CD8-positive, alpha-beta memory T cell (primary cell): ENCODE measurements at places on chromosomes 1 and 21.

- no peak overlapping the region for H3K27ac ChIP-seq
- H3K27me3 ChIP-seq, result no peaks in the 10 kb centered on the region
- peaks cover 3% of the 10 kb centered on the region for H3K4me1 ChIP-seq
- no peak overlapping the region for H3K4me3 ChIP-seq
Measured at GRCh38 chr1:8913457-8913856, 32.2 kb upstream of the CA6 start.

GRCh38 chr1:50275566-50275965, 147.7 kb downstream of the DMRTA2 start:
- no peaks in the 10 kb centered on the region for H3K4me1 ChIP-seq
- peaks cover 3% of the 10 kb centered on the region for H3K27me3 ChIP-seq
- no peaks in the 10 kb centered on the region for H3K36me3 ChIP-seq

GRCh38 chr1:185319139-185319475, 2.1 kb upstream of the IVNS1ABP start:
- H3K27ac ChIP-seq, result no peak overlapping the region
- DNase-seq, result no peak
- H3K27me3 ChIP-seq, result no peaks in the 10 kb centered on the region
- no peaks in the 10 kb centered on the region for H3K36me3 ChIP-seq

- peaks cover 18% of the 10 kb centered on the region for H3K27me3 ChIP-seq
- no peak overlapping the region for H3K4me3 ChIP-seq
- no peaks in the 10 kb centered on the region for H3K36me3 ChIP-seq
- no peak overlapping the region for H3K27ac ChIP-seq
- DNase-seq, result no peak
Measured at GRCh38 chr1:2446394-2446793, 29.7 kb upstream of the PLCH2 start.

DNA sequence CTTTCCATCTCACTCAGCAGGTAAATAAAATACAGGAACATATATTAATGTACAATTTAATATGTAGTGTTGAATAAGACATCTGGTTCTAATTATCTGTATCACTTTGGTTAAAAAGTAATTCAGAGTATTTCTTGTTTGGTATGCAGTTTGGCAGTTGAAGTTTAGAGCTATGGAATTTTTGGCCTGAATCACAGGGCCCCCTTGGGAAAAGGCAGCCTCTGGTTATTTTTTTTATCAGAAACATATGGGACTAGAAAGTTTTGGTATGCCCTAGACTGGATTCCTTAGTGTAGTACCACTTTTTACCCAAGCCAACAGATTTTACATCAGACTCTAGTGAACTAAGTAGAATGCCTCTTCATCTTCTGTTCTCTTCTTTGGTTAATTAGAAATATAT, 26.4 kb downstream of the CNST start:
- no peak overlapping the region for H3K27ac ChIP-seq
- H3K4me1 ChIP-seq, result peaks cover 14% of the 10 kb centered on the region
- H3K27me3 ChIP-seq, result no peaks in the 10 kb centered on the region
- DNase-seq, result no peak
- H3K4me3 ChIP-seq, result no peak overlapping the region
- peaks cover 20% of the 10 kb centered on the region for H3K36me3 ChIP-seq

GRCh38 chr1:222618001-222618879, at the start of gene MIA3:
TSS of gene MIA3 (plus strand) at chr1:222618097. CDS start at chr1:222618111, 14 bp downstream.
- H3K27me3 ChIP-seq, result no peaks in the 10 kb centered on the region
- H3K4me1 ChIP-seq, result peaks cover 20% of the 10 kb centered on the region
- H3K27ac ChIP-seq, result peak within 1 kb of the TSS; percentile 80
- H3K4me3 ChIP-seq, result peak within 1 kb of the TSS; percentile 66
